ENCODE measurements at places on chromosomes 5 and 9.

- DNase-seq: peak; percentile 62
Observed at GRCh38 chr9:121498487-121499176, 1.0 kb downstream of the GGTA1 start.

DNA sequence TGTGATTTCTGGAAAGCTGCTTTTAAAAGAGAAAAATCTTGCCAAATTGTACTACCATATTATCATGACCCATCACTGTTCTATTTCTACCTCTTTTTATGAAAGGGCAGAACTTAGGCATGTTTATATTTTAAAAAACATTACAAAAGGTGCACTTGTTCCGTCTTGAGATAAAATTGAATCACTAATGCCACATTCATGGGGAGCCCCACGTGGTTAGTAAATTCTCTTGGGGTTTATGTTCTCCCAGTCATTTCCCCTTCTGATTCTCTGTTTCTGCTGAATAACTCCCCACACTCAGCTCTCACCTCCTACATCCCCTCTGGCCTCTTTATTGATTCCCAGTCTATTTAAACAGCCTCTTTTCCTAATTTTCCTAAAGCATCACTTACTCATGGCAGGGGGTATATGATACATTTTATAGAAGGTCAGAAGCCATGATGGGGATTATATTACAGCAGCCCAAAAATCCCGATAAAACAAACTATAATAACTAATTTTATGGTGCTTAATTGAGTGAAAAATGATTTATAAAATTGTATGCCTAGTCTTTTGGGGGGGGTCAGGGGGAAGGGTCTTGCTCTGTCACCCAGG lies 19.7 kb upstream of the VLDLR start:
- DNase-seq: no peak

DNA sequence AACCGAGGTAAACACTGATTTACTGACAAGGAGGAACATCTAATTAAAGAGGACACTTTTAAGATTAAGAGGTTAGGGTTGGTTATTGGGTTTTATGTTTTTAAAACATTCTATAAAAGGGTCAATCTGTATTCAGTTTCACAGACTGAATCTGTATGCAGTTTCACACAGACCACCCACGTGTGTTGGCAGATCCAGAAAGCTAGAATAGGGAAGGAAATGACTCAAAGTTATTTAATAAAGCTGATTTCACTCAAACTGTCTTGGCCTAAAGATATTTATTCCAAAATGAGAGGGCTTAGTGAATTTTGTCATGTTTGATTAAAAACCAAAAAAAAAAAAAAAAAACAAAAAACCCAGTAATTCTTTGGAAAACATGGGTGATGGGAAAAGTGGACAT lies 140.2 kb downstream of the SLC24A2 start:
- DNase-seq: no peak

- peak; percentile 28 for DNase-seq
Observed at GRCh38 chr5:81971111-81971711, 612 bp upstream of the ATG10 start.

DNA sequence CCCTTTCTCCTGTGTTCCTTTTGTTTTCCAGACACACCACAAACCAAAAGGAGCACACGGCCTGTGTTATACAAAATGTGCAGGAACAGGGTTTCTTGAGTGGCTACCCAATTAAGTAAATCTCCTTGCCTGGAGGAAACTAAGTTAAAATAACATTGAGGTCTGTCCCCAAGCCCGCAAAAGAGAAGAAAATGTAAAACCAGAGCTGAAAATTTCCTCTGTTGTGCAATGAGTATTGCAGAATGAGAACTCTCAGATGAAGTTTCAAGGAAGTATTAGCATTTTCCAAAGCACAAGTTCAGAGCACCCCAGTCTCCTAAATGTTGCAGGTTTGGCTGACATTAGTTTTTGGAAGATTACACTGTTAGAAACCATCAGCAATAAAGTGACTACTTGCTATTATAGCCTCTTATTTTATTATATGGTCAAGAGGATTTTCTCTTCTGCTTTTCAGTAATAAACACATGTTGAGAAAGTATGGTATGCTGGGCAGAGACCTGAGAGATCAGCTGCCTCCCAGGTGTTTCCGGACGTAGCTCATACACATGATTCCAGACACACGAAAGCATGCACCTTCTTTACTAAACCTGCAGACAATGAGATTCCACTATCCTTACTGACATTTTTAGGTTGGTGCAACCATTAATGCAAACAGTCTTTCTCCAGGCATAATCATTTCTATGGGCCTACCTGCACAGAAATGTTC lies 161.3 kb downstream of the SNCAIP start:
- no peak for DNase-seq

DNA sequence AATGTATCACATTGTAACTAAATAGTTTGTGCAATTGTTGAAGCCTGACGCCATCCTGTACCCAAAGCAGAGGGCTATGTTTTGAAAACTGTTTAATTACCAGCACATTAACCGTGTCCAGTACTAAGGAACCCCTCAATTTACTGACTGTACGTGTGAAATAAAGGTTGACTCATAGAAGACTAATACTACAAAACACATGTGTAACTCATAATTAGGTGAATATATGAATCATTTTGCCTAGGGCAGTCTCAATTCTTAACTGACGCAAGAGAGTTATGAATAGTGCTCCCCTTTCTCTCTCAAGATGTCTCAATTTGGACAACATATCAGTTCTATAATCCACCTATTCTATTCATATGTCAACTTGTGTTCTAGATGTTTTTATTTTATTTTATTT lies 558.4 kb downstream of the PRDM9 start:
- DNase-seq: peak; percentile 74

DNA sequence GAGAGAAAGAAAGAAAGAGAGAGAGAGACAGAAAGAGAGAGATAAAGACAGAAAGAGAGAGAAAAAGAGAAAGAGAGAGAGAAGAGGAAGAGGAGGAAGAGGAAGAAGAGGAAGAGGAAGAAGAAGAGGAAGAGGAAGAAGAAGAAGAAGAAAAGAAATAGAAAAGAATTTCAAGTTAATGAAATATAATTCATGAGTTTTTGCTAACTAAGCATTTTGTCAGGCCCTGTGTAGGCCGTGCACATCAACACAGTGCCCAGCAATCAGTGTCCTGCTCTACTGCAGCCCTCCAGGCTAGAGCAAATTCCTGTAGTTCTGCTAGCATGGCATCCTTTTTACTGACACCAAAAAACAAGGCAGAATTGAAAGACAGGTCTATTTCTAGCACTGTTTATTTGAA lies 62.1 kb downstream of the PLPP1 start:
- DNase-seq: no peak

DNA sequence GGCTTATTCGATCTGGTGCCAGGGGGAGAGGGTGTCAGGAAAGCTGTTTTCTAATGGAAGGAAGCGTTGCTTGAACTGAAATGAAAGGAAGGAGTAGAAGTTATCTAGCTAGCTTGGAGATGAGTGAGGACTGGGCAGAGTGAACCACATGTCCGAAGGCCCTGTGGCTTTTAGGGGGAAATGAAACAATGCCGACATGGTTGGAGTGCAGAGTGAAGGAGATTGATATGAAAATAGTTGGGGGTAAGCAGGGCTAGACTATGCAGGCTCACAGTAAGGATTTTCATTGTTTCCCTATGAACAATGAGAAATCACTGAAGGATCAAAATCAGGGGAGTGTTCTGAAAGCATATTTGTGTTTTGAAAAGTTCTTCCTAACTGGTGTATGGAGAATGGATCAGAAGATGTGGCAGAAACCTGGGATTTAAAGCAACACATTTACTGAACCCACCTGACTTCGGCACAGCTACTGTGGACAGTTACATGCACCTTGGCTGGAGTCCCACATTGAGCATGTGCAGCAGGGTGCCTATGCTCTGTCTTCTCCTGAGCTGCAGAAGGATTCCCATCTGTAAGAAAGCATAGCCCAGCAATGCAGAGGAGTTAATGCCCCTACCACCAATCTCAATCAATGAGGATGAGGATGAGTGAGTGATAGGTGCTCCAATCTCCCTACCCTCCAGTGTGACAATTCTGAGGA lies 144.4 kb upstream of the TBCA start:
- no peak for DNase-seq

DNA sequence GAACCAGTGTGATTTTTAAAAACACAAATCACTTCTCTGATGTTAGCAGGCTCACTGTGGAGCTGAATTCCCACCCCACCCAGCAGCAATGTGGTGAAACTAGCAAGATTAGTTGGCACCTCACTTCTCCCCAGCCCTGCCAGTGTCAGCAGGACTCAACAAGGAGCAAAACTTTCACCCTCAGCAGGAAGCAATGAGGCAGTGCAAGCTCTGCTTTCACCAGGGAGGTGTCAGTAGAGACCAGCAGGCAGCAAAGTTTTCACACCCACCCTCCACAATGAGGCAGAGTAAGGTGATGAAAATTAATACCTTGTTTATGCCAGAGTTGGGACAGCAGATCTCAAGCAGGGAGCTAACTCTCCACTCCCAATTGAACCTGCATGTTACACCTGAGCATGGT lies 565.0 kb downstream of the CETN3 start:
- no peak for DNase-seq

DNA sequence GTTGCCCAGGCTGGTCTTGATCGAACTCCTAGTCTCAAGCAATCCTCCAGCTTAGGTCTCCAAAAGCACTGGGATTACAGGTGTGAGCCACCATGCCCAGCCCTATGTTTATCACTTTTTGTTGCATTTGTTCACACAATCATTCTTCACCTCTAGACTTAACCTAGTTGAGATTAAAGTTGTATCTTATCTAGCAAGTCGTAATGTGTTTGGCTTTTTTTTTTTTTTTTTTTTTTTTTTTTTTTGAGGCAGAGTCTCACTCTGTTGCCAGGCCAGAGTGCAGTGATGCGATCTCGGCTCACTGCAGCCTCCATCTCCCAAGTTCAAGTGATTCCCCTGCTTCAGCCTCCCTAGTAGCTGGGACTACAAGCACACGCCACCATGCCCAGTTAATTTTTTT lies 90.2 kb upstream of the C9orf72 start:
- no peak for DNase-seq

GRCh38 chr9:38423973-38424843 lies at the start of gene IGFBPL1:
TSS of gene IGFBPL1 (minus strand) at chr9:38424454. CDS start at chr9:38424424, 30 bp downstream.
- DNase-seq: peak; percentile 65

DNA sequence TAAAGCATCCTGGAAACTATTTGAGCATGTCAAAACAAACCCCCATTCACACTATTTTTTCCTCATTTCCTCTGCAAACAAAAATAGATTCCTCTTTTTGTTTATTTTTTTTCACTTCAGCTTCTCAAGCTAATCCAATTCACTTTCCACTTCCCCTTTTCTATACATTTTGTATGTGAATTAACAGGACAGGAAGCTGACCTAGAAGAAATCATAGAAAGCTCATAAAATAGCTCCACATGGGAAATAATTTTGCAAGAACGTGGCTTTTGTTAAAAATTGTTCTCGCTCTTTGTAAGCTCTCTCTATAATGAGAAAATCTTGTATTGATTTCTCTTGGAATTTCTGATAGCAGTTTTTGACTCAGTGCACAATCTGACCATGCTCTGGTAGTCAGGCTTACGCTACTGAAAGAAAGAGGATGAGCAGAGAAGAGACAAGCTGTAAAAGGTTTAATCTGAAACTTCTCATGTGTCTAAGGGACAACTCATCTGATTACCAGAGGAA lies 215.8 kb downstream of the ADAMTS12 start:
- no peak for DNase-seq

- no peak for DNase-seq
Observed at GRCh38 chr9:4303006-4303405, 3.1 kb upstream of the GLIS3 start.

DNA sequence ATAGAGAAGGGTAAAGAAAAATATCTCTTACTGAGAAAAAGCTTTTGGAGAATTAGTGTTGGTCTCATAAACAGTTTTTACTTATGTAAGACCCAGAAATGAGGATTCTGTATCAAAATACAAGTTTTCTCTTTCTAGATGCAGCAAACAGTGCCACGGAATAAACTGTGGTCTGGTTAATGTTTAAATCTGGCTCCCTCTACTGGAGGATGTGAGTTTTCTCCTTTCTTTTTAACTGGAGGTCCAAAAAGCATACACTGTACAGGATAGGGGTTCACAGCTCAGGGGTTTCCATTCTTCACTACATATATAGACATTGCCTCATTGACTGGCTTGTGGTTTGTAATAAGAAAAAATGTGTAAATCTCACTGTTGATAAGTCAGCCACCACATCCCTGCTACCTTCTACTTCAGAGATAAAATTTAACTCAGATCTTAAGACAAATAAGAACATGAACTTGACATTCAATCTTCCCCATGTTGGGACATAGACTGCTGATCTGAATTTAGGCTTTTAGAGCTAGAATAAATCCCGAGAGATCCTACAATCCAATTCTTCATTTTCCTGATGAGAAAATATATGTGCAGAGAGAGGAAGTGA lies 98.9 kb downstream of the CFAP95 start:
- peak; percentile 67 for DNase-seq

DNA sequence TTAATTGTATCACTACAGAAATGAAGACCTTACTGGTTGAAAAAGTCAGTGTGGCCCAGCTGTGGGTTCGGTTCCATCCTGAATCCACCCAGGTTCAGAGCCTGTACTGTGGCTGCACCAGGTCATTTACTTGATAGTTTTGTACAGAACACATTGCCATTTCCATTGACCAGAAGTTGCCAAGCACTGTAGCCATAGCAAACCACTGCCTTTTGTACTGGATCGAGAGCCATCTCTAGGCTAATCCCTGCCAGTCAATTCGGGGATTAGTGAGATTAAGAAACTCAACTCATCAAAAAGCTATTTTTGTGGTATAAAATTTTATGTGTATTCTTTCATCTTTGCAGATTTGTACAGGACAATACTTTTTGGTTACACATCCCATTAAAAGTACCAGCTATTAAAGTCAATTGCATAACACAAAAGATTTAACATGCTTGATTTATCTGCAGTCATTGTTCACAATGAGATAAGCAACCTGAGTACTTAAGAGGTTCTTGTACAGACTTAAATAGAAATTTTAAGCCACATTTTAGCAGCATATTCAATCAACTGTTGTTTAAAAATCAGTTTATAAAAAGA lies 108.5 kb upstream of the OTULINL start:
- DNase-seq: no peak

DNA sequence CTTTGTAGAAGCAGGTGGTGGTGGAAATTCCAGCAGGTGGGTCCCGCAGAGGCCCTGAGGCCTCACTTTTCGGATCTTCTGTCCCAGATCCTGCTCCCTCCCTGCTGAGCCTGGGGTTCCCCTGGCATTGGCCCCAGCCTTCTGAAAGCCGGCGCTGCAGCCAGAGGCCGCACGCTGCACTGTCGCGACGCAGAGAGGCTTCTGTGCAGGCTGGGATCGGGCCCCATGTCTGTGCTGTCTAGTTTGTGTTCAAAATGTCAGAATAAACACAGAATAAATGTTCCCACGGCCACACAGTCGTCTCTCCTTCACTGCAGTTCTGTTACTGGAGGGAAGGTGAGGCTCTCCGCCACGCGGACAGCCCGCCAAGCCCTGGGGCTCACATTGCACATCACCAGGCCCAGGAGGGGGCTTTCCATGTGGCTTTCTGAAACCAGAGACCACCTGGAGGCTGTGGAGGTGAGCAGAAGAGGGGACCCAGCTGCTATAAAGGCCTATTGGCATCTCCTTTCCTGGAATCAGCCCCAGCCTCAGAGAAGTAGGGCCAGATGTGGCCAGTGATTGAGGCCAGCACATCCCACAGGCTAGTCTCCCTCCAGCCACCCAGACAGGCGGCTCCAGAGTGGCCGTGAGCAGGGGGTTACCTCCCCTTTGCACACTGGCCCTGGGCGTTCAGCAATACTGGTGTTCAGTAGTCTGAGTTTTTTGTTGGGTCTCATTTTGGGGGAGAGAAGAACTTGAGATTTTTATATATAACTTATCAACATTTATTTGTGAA lies 46.5 kb downstream of the USP20 start:
- no peak for DNase-seq
